Aorta (tissue), 5 donors: ENCODE measurements at places on chromosomes 4 and X.
A peak's percentile ranks its signal among the peaks of the same experiment; 100 is the strongest.

- no peak for DNase-seq
These were observed 146.5 kb downstream of the SH3BGRL start for GRCh38 chrX:81348388-81348787.

GRCh38 chrX:44314808-44315207 lies 28.7 kb downstream of the EFHC2 start:
- no peak for DNase-seq

GRCh38 chrX:66191563-66191962 lies 27.5 kb downstream of the HEPH start:
- DNase-seq, result no peak

DNA sequence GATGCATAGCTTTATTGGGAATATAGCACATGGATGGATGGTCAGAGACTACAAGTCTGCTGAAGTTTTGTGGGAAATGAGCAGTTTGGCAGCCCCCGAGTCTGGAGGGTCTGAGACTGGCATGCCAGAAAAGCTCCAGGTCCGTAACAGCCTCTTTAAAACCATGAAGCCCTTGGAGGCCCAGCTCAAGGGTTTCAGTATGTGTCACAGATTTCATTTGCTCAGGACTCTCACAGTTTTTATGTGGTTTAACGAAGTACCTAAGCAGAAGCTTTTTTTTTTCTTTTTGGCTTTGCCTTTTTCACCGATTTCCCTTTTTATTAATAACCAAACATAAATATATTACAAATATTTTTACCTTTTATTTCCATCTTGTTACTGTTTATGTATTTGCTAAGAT lies 30.6 kb upstream of the TMEM184C start:
- DNase-seq, result no peak

DNA sequence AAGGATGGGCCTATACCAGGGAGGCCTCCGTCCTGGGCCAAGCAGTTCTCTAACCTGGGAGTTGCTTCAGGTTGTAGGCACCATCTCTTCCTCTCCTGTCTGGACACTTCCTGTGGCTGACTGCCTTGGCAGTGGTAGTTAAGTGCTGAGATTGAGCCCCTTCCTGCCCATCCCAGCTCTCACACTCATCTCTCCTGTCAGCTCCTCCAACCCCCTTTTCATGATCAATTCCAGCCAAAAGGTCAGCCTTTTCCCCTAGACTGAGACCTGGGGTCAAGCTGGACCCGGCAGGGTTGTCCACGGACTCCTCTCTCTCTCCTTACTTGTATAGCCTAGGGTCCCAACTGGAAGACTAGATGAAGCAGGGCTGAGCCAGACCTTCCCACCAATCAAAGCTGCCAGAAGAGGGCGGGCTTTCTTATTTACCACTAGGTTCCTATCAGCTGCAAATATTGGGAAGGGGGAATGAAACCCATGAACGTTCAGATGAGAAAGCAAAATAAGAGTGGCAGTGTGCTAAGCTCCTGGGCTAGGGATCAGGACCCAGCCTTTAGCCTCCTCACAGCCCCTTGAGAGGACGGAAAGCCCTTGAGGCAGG lies 34.5 kb downstream of the KDM5C start:
- DNase-seq, result no peak

- DNase-seq, result no peak
These were observed 66.1 kb downstream of the DCHS2 start for GRCh38 chr4:154425514-154425913.

- no peak for DNase-seq
These were observed 541.2 kb upstream of the MAGEB18 start for GRCh38 chrX:25596921-25597320.

DNA sequence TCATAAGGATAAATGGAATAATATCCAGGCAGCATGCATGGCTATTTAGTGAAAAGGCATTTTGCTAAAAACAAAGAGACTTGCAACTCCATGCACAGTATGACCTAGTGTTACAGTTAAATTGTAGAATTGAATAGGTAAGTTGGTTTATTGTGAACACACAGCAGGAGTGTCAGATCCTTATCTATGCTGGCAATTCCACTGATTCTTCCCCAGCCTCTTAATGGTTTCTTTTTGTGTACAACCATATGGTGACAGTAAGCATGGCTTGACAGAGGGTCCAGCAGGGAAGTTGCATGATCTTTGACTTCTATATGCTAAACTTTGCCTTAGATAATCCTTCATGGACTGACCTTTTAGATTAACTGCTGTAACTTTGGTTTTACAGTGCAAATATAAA lies 936.6 kb upstream of the EPHA5 start:
- DNase-seq, result no peak

DNA sequence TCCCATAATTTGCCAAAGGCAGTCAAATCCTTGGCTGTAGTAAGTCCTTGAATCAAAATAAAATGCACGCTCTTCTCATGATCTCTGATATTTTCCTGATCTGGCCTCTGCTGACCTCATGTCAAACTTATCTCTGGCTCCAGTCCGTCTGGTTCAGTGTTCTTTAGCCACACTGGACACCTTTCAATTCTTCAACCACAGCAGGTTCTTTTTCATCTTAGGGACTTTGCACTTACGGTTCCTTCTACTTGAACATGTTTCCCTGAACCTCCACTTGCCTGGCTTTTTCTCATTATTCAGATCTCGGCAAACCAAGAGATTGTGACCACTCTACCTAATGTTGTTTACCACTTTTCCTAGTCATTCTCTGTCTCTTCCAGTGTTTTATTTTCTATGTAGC lies 10.3 kb downstream of the ENPEP start:
- DNase-seq, result no peak

DNA sequence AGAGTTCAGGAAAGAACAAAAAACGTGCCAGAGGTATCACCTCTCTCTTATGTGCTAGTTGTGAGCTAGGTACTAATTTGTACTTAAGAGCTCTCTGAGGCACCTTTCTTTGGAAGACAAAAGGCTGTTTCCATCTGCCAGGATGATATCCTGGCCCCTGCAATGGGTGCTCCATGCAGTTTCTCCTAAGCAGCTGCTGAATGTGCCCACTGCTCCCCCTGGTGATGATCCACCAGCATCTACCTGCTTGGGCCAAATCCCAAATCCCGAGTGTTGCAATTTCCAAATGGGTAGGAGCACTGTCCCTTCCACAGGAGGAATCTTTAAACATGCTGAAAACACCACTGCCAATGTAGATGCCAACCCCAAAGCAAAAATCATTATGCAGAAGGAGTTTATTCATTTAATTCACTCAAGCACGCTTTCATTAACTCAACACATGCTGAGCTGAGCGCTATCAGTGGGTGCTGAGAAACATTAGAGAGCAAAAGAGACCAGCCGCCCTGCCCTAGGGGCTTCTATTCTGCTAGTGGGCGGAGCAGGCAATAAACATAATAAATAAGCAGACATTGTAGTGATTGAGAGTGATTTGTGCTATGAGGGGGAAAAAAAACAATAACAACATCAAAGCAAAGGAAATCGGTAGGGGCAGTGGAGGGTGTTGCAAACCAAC lies 69.6 kb upstream of the C4orf50 start:
- no peak for DNase-seq

DNA sequence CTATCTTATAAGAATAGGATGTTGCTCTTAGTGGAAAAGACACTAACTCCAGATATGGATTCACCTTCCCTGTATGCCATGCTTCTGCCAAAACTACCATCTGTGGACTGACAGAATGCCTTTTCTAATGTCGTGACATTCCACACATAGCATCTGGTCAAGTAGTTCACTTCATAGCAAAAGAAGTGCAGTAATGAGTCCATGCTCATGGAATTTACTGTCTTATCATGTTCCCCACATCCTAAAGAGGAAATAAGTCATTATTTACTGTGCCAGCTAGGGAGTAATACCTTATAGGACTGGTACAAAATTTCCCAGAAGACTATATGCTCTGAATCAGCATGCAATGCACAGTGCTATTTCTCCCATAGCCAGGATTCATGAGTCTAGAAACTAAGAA lies 562.4 kb downstream of the TLL1 start:
- no peak for DNase-seq

- no peak for DNase-seq
These were observed 13.7 kb downstream of the NEIL3 start for GRCh38 chr4:177323416-177323815.

- no peak for DNase-seq
These were observed 107.7 kb downstream of the APOOL start for GRCh38 chrX:85111347-85111746.

GRCh38 chr4:148152868-148153625 lies 289.2 kb downstream of the NR3C2 start:
- no peak for DNase-seq

- peak; percentile 57 for DNase-seq
These were observed 833 bp downstream of the FGD1 start for GRCh38 chrX:54494989-54495813.

GRCh38 chr4:67250131-67250896 lies 295.0 kb downstream of the CENPC start:
- no peak for DNase-seq

DNA sequence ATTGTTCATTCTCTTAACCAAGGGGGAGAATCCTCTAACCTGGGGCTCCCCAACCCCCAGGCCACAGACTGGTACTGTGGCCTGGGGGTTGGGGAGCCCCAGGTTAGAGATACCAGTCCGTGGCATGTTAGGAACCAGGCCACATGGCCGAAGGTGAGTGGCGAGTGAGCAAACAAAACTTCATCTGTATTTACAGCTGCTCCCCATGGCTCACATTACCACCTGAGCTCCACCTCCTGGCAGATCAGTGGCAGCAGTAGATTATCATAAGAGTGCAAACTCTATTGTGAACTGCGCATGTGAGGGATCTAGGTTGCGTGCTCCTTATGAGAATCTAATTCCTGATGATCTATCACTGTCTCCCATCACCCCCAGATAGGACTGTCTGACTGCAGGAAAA lies 957.2 kb upstream of the PRKX start:
- no peak for DNase-seq

GRCh38 chr4:15577508-15577907 lies 77.6 kb downstream of the FBXL5 start:
- no peak for DNase-seq

DNA sequence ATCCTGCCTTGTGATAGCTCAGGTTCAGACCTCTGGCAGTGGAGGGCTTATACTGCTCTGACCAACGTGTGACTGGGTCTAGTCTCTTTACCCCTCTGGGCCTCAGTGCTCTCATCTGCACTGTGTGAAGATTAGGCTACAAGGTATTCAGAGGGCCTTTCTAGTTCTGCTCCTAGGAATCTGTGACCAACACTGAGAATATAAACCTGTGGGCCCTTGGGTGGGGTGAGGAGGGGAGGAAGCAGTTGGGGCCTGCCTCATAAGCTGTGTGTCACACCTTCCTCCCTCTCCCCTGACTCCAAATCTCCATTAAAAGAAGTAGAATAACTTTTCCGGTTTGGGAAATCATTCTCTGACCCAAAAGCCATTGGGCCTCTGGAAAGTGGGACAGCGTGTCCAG lies 66.3 kb upstream of the MSN start:
- DNase-seq, result no peak

DNA sequence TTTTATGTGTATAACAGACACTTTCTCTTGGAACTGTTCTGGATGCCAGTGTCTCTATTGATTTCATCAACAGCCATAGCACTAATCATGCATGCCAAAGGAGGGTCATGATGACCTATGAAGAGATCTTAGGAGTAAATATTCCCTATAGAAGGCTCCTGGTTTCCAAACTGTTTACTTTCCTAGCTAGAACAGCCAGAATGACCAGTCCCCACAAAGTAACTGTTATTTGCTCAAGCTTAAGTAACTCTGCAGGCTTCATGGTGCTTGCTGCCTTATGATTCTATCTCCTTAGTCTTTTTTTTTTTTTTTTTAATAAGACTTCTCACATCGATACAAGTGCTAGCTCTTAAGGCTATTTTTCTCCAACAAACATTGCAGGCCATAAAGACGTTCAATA lies 12.4 kb downstream of the S100G start:
- DNase-seq, result no peak

GRCh38 chrX:100381619-100382018 lies 28.5 kb downstream of the PCDH19 start:
- DNase-seq, result no peak

GRCh38 chrX:149910178-149910695 lies 19.1 kb upstream of the HSFX4 start:
- no peak for DNase-seq

GRCh38 chr4:147780137-147780777 lies 48.4 kb downstream of the ARHGAP10 start:
- DNase-seq, result no peak

DNA sequence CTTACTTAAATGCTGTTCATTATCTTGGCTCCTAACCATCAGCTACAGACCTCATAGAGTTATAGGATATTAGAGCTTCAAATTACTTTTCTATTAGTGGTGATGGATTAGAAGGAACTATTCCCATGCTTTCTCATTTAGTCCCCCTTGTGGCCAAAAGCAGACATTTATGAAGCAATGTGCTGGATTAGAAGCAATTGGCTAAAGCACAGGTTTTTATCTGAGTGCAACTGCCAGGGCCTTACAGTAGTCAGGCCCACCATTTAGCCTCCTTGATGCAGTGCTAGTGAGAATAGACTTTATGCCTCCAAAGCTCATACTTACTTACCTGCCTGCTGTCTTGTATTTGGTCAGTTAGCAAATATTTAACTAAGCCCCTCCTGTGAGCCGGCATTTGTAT lies 93.0 kb downstream of the TSPAN7 start:
- no peak for DNase-seq

GRCh38 chrX:47634871-47635575 lies 5.3 kb upstream of the CFP start:
- no peak for DNase-seq

DNA sequence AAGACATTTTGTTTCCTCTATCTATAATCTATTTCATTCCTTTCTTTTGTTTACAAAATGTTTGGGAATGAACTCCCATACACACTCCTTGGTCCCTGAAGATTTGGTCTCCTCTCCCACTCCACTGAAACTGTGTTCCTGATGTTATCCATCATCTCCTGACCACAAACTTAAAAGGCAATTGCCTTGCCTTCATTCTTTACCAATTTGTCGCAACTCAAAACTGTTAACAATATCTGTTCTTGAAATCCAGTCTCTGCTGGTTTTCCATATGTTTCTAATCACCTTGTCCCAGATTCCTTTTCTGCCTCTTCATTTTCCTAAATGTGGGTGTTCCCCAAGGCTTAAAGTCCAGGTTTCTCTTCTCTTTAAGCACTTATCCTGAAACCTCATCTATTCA lies 262.2 kb upstream of the TTC29 start:
- DNase-seq, result no peak

- DNase-seq, result no peak
These were observed 19.7 kb downstream of the CENPI start for GRCh38 chrX:101117701-101118100.

DNA sequence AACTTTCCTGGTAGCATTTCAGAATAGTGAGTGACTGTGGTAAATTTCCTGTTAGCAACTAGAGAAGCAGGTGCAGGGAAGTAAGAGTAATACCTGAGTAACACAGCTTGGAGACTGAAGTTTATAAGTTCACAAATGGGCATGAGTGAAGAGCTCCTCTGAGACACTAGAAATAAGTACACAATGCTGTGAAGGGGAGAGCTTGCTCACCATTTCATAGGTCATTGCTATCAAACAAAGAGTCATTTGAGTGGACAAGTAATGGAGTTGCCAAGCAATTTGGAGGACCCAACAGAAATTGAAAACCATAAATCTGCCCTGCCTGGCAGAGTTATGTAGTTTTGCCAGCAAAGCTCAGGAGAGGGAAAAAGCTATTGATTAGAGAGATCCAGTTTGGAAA lies 523.6 kb downstream of the TRAM1L1 start:
- no peak for DNase-seq

GRCh38 chr4:152075253-152075928 lies 314.6 kb upstream of the GATB start:
- DNase-seq, result no peak

- no peak for DNase-seq
These were observed 92.9 kb downstream of the EGF start for GRCh38 chr4:110005461-110006056.

- no peak for DNase-seq
These were observed 50.0 kb upstream of the CLCN4 start for GRCh38 chrX:10106806-10107205.

GRCh38 chrX:71996826-71997225 lies 86.2 kb downstream of the NHSL2 start:
- no peak for DNase-seq
